Stimulated activated CD8-positive, alpha-beta memory T cell treated with anti-CD3 and anti-CD28 coated beads, Interleukin-4, amount 100 ng/mL, for 1 hour (primary cell): ENCODE measurements at places on chromosomes 13 and 19.

GRCh38 chr13:110130431-110130830, 176.5 kb downstream of the COL4A1 start:
- no peak for DNase-seq

DNA sequence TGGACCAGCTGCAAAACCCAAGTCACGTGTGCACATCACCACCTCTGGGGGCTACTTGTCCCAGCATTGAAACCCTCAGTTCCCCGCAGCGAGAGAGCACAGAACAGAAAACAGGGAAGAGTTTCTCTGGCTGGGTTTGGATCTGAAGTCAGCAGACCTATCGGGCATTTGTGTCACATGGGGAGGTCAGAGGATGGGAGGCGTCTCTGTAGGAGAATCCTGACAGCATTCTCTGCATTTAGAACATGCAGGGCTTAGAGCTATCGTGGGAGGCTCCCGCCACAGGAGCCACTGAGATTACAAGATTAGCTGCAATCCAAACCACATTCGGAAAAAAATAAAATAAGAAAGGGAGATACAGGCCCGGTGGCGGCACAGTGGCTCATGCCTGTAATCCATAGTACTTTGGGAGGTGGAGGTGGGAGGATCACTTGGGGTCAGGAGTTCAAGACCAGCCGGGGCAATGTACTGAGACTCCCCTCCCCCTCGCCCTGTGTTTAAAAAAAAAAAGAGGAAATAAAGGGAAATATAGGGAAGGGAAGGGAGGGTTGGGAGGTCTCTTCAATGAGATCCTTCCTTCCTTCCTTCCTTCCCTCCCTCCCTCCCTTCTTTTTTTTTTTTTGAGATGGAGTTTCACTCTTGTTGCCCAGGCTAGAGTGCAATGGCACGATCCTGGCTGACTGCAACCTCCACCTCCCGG, 2.9 kb upstream of the TLE6 start:
- DNase-seq = no peak

GRCh38 chr13:101757446-101758039, 305.1 kb downstream of the ITGBL1 start:
- DNase-seq = no peak

- DNase-seq = no peak
Observed at GRCh38 chr19:16161840-16162239, 11.5 kb downstream of the CIB3 start.

DNA sequence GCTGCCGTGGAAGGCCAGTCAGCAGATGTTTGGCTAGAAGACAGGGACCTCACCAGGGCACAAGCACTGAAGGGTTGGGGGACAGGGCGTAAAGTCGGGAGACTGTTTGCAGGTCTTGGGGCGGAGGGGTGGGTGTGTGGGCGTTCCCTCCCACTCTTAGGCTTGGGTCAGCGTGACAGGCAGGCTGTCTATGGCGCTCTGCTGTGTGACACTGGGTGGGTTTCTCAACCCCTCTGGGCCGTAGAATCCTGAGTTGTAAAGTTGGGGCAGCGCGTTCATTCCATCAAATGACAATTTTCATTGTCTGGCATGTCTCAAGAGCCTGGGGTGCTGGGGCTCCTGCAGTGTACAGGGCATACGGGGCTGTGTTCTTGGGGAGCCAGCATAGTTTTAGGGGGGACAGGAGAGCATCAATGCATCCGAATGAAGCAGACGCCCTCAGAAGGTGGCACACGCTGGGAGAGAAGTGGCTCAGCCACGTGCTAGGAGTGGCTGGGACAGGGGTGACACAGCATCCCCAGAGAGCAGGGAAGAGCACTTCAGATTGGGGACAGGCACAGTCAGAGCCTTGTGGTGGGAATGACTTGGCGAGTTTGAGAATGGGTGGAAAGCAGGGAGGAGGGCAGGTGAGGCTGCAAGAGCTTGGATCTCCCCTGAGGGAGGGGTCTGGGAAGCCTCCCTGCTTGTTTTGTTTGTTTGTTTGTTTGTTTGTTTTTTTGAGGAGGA, 4.4 kb downstream of the CRTC1 start:
- no peak for DNase-seq

DNA sequence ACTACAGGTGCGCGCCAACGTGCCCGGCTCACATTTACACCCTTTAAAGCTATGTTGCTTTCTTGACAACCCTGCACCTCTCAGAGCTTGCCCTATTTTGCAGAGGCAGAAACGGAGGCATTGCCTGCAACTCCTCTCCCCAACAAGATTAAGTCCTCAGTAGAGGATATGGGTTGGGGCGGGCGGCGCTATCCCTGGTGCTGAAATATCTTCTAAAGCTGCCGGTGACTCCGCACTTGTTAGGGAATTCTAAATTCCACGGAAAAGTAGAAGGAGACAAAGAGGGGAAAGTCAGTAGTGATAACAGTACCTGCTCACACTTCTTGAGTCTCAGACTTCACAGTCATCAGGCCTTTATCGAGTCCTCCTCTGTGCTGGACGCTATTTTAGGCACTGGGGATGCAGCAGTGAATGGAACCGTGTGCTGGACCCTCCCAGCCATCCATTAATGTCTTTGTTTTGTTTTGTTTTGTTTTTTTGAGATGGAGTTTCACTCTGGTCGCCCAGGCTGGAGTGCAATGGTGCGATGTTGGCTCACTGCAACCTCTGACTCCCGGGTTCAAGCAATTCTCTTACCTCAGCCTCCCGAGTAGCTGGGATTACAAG, 18.0 kb downstream of the SLC5A5 start:
- no peak for DNase-seq

DNA sequence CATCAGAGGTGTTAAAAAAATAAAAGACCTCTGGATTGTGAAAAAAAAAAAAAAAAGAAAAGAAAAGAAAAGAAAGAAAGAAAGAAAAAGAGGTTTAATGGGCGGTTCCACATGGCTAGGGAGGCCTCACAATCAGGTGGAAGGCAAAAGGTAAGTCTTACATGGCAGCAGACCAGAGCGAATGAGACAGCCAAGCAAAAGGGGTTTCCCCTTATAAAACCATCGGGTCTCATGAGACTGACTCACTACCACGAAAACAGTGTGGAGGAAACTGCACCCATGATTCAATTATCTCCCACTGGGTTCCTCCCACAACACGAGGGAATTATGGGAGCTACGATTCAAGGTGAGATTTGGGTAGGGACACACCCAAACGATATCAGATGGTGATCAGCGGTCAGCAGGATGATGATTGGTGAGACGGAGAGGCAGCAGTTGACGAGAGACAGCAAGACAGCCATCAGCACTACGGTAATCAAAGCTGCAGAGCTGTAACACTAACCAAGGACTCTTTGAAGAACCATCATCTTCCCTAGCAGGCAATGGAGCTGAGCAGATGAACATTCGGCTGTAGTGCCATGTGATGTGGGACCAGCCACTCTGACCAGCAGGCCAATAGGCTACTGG, 3.9 kb upstream of the CD209 start:
- DNase-seq = no peak

DNA sequence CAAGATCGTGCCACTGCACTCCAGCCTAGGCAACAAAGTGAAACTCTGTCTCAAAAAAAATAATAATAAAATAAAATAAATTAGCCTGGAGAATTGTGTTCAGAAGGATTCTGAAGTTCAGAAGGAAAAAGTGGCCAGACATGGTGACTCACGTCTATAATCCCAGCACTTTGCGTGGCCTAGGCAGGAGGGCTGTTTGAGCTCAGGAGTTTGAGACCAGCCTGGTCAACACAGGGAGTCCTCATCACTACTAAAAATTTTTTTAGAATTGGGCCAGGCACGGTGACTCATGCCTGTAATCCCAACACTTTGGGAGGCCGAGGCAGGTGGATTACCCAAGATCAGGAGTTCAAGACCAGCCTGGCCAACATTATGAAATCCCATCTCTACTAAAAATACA, 6.0 kb downstream of the RDH8 start:
- no peak for DNase-seq

GRCh38 chr19:29535214-29535831, 9.5 kb downstream of the VSTM2B start:
- DNase-seq = no peak

DNA sequence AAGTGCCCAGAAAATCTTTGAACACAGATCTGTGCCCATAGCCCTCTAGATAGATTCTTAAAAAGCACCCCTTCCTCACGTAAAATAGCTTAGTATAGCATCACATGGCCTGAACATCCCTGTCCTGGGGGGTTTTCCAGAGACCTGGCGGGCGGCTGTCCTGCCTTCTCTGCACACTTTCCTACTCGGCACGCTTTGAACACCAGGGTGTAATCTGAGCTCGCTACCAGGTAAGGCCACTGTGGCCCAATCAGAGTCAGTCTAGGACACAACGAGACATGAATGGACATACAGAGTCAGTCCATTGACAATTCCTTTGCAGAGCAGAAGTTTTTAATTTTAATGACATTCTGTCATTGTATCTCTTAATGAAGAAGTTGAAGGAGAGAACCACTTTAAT, 8.1 kb downstream of the CYP2A13 start:
- DNase-seq = no peak

- no peak for DNase-seq
Observed at GRCh38 chr19:17868669-17869068, 3.1 kb upstream of the SLC5A5 start.

DNA sequence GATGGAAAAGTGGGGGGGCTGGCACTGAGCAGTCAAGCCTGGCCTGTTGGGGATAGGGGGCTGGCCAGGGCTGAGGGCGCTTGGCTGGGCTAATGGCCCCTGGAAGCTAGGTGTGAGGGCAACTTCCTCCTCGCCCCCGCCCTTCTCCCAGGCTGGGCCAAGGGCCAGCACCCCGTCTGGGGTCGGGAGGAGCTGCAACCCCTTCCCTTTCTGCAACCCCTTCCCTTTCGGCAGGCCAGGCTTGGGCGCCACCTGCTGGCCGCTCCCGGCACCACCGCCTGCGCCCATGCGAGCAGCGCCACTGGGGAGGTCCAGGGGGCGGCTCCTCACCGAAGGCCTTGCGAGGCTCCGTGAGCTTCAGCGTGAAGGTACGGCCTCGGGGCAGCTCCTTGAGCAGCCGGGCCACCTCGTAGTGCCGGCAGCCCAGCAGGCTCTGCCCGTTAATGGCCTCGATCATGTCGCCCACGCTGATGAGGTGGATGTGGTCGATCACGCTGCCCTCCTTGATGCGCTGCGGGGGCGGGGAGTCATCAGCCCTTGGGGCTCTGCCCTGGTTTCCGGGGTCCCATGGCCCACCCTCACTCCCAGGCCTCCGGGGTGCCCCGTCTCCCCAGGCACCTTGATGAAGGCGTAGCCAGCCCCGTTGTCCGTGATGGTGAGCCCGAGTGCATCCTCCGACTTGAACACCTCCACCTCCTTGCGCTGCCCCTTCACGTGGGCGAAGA, 5.0 kb upstream of the PTGER1 start:
- DNase-seq = no peak

DNA sequence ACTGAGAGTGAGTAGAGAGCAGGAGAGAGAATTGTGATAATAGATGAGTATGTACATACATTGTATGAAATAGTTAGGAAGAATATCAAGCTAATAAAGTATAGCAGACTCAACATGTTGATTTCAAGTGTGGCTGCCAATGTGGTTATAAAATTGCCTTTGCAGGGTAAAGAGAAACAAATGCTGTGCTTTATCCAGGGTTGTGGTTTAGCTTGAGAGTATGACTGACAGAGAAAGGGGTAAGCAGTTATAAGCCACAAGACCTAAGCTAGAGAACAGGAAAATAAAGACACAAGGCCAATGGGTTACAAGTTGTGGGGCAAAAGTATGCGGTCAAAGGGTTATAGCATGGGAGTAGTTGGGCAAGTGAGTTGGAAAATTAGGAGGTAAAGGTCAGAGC, 1217.5 kb downstream of the DIAPH3 start:
- DNase-seq = no peak

- no peak for DNase-seq
Observed at GRCh38 chr13:37978680-37979079, 109.1 kb upstream of the TRPC4 start.

DNA sequence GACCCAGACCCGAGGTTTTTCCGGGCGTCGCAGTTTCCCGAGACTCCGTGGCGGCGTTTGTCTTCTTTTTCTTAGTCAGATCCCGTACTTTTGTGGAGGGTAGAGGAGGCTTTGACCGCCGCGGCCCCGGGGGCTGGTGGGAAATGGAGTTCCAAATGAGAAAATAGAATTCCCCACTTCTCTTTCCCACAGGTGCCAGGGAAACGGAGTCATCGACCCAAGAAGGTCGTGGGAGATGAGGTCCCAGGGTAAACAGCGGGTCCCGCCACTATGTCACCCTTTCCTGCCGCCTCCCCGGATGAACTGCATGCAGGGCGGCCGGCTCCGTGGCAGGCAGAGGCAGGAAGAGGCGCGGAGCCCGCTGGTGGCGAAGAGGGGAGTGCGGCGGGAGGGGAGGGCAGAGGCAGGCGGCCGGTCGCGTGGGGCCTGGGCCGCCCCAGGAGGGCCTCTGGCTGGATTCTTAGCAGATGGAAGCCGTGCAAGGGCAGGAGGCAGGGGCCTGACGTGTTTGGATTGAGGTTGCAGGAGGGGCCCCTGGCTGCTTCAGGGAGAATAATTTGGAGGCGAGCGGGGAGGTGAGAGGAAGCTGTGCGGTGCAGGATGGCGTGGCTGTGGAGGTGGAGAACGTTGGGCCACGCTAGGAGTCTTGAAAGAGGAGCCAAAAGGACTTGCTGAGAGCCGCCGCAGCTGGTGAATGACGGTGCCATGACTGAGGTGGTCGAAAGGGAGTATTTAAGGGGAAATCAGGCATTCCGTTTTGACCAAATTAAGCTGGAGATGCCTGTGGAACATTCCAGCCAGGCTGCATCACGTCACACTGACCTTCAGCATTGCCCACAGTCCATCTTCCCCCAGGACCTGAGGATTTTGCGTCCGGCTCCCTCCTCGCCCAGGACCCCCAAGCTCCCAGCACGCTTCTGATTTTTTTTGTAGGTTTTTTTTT, 11.7 kb downstream of the CYTH2 start:
- DNase-seq = peak; percentile 23

- DNase-seq = no peak
Observed at GRCh38 chr19:35812220-35813042, at the start of gene PRODH2. PRODH2 (minus strand) TSS chr19:35812845; CDS start chr19:35812805, 40 bp downstream.

- DNase-seq = no peak
Observed at GRCh38 chr19:681029-682019, 5.1 kb downstream of the FSTL3 start.

DNA sequence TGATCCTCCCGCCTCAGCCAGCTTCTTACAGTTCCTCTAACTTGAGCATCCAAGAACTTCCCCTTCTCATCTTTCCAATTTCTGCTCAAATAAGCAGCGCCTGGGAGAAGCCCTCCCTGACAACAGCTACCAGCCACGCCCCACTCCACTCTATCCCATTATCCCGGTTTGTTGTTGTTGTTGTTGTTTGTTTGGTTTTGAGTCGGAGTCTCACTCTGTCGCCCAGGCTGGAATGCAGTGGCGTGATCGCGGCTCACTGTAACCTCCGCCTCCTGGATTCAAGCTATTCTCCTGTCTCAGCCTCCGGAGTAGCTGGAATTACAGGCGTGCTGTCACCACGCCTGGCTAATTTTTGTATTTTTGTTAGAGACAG, 822 bp upstream of the PTPRS start:
- DNase-seq = no peak

DNA sequence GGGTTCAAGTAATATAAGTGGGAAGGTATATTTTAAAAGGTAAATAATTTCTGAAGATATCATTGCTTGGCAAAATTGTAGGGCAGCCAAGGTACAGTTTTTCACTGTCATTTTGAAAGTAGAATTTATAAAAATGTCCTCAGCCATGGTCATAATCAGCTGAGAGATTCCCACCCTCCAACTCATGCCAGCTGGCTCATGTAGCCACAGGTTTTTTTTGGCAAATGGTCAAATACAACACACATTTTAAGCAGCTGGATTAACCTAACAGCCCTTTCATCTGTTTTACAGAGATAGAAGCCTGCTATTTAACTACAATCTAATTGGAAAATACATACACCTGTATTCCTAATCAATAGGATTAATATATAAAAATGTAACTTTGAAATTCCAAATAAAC, 619.2 kb upstream of the SGCG start:
- DNase-seq = no peak

- DNase-seq = no peak
Observed at GRCh38 chr13:100789481-100789880, 114.9 kb upstream of the TMTC4 start.
